ENCODE measurements at places on chromosomes 3 and 15. TPM values are rescaled to one million over a fixed set of nuclear protein-coding genes. Genes with fewer than 3 reads are reported as not detected.

The SMAD6 gene
- total RNA-seq, result 3.0 TPM

The ISLR2 gene
- not detected for total RNA-seq

GRCh38 chr3:13215940-13216546 lies 142.8 kb upstream of the IQSEC1 start:
- DNase-seq, result peak; percentile 5

- no peak for DNase-seq
Observed at GRCh38 chr3:126113238-126113555, 29.3 kb upstream of the SLC41A3 start.

The MUSTN1 gene
- not detected for total RNA-seq

- DNase-seq, result no peak
Observed at GRCh38 chr3:31102196-31102879, 207.9 kb upstream of the GADL1 start.

The P2RY12 gene
- under 0.01 TPM for total RNA-seq

- DNase-seq, result peak; percentile 85
Observed at GRCh38 chr15:50876989-50877360, 31.5 kb upstream of the AP4E1 start.

DNA sequence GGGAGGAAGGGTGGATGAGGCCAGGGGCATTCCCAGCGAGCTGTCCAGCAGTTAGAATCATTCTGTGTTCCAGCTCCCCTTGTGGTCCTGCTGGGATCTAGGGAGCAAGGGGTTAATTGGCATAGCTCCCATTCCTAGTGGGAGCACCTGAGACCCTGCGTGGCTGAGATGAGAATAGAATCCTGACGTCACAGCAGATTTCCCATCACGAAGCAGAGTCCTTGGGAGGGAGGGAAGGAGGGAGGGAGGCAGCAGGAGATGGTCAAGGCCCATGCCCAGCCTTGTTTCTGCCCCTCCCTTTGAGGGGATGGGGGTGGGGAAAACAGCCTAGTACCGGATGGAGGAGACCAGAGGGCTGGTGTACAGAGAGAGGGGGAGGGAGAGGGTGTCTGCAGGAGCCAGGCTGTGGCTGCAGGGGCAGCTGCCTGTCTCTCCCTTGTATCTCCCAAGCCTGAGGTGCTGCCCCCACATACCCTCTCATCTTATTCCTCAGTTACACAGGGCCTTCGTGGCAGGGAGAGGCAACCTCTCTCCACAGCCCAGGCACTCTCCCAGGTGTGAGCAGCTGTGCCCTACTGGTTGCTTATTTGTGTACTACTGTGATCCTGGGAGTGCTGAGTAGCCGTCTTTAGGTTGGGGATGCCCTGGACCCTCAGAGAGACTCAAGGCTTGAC lies 5.4 kb downstream of the TYRO3 start:
- peak; percentile 49 for DNase-seq

DNA sequence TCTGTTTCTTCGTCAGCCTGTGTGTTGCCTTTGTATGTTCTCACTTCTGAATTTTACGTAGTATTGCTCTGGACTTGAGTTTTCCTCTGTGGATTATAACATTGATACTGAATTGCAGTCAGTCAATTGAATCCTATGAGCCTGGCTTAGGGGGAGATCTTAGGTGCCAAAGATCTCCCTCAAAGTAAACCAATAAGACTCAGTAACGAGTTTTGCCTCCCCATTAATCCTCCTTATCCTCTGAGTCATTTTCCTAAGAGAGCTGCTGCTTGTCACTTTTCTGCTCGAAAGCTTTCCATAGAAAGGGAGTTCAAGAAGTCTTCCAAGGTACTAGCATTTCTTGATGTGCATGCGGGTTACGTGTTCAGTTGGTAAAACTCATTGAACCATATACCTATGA lies 126.4 kb downstream of the CHDH start:
- DNase-seq, result no peak

GRCh38 chr3:184842433-184842832 lies 30.5 kb downstream of the VPS8 start:
- peak; percentile 63 for DNase-seq

DNA sequence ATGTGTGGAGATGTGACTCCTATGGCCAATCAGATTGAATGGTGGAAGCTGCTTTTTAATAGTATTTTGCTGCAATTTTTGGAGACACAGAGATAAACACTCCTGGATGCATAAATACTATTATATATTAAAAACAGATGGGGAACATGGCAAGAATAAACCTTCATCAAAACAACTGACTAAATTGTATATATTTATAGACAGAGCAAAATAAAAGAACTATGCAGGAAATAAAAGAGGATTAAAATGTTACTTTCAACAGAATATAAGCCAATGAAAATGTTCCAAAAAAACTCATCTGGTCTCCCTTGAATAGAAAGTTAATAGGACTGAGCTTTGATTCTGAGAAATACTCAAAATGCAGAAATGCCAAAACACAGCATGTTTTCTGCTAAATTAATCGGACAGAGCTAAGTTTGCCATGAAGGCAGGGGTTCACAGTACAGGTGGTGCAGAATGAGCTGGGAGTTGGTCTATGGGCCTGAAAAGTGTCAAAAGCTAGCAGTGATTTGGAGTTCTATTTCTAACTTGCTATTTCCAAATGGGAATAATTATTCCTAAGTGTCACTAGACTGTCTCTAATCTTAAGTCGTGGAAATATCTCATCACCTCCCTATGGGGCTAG lies 227.2 kb downstream of the CNTN3 start:
- peak; percentile 1 for DNase-seq

DNA sequence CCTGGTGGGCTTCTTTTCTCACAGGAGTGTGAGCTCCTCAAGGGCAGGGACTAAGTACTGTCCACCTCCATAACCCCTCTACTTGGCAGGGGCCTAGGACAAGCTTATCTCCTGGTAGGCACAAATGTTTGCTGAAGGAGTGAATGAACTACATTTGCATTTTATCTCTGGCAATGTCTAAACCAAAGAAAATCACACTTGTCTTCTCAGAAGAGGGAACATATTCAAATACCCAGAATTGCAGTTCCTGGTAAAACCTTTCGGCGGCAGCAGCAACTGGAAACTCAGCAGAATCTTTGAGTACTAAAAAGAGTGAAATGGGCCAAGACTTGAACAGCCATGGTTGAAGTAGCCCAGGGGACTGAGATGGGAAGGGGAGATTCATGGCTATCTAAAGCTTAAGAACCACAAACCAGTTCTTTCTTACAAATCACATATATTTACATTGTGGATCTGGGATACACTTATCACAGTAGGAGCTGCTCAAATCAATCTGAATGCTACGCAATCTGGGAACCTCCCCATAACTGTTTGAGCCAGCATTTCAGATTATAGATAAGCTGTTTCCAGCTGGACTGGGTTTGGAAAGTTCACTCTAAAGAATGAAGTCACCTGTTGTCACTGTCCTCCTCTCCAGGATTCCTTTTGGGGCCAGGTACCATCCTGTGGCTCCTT lies 18.7 kb upstream of the PTPN9 start:
- peak; percentile 19 for DNase-seq

Data from fibroblast of villous mesenchyme (primary cell).